Naive thymus-derived CD8-positive, alpha-beta T cell (primary cell): ENCODE measurements at places on chromosomes 11 and 22. TPM values are rescaled to one million over a fixed set of nuclear protein-coding genes. Genes with fewer than 3 reads are reported as not detected.

Gene TREH
- not detected for total RNA-seq

Gene MRGPRE
- not detected for total RNA-seq

Gene NCR3LG1
- 5.5 TPM for total RNA-seq

Gene RBM14
- 194 TPM for total RNA-seq

Gene FCHSD2
- 54.6 TPM for total RNA-seq

Gene PEX16
- 74.1 TPM for total RNA-seq
